ENCODE measurements at places on chromosomes 11 and 22. TPM values are rescaled to one million over a fixed set of nuclear protein-coding genes. Genes with fewer than 3 reads are reported as not detected.

IGSF22 gene
- total RNA-seq = 4.1 TPM

DNA sequence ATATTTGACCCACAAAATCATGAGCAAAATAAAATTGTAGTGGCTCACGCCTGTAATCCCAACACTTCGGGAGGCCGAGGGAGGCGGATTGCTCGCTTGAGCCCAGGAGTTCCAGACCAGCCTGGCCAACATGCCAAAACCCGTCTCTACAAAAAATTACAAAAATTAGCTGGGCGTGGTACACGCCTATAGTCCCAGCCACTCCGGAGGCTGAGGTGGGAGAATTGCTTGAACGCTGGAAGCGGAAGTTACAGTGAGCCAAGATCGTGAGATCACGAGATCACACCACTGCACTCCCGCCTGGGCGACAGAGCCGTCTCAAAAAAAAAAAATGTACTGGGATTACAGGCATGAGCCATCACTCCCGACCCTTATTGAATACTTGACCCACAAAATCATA, 2.0 kb upstream of the RRAS2 start:
- H3K27ac ChIP-seq = no peak overlapping the region
- H3K4me1 ChIP-seq = peaks cover 24% of the 10 kb centered on the region
- no peaks in the 10 kb centered on the region for H3K27me3 ChIP-seq
- no peaks in the 10 kb centered on the region for H3K36me3 ChIP-seq
- no peak for DNase-seq

VPREB1 gene
- total RNA-seq = not detected

ACR gene
- not detected for total RNA-seq

MS4A6A gene
- 2.6 TPM for total RNA-seq
